ENCODE measurements at places on chromosomes 4 and X.

DNA sequence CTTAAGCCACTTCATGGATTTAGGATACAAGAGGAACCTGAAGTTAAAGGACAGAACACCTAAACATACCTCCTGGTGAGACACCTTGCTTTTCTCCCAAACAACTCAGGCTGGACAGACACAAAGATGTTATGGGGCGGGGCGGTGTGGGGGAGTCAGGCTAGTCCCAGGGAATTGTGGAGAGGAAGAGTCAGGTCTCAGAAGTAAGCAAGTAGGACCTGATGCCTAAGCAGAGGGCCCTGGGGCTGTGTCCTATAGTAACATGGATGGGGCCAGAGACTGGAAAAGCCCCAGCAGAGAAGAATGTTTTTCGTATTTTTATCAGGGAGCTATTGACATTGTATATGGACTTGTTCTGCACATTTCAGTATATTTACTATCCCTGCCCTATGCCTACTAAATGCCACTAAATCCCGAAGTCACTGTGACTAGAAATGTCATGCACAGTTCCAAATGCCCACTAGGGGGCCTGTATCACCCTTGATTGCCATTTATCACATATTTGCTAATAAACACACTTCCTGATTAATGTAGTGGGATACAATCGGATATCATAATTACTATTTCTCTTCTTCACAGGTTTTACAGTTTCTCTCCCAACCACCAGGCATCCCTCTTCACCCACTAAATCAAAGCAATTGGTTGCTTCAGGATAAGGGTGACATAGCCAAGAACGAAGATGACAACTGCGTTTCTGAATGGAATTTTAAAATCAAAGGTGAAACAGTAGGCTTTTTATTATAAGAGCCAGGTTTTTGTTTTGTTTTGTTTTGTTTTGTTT, 23.8 kb upstream of the ARHGAP10 start:
- peak; percentile 74 for DNase-seq

GRCh38 chr4:135325264-135325663, 1123.7 kb upstream of the PABPC4L start:
- DNase-seq: no peak

GRCh38 chr4:42671431-42672194, 14.7 kb upstream of the ATP8A1 start:
- peak; percentile 61 for DNase-seq

DNA sequence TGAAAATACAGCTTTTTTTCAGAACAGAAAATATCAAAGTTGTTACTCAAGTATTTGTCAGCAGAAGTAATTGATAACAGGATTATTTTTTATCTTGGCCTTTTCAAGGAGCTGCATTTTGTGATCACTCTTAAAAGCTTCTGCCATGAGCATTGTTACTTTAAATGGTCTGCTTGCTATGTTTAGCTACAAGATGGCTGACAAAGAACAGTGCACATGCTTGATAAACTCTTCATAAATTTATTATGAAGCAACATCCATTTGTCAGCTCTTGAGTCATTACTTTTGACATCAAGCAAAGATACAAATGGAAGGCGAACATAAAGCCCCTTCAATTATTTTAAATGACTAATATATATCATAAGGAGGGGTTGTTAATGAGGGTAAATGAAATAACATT, 205.4 kb upstream of the RPS6KA3 start:
- DNase-seq: no peak

GRCh38 chr4:146787731-146788130, 149.0 kb downstream of the POU4F2 start:
- DNase-seq: no peak

DNA sequence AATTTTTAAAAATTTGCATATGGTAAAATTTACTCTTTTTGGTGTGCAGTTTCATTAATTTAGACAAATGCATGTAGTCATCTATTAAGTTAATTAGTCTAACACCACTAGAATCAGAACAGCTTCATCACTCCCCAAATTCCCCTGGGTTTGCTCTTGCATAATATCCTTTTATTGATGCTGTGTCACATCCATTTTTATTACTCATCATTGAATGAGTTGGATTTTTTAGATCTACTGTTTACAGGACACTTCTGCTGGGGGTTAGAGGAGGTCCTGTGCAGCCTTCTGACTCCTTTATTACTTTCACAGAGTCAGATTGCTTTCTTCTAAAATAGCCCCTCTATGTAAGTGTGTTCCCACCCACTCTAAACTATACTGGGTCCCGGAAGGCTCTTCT, 65.9 kb downstream of the MTHFD2L start:
- no peak for DNase-seq

DNA sequence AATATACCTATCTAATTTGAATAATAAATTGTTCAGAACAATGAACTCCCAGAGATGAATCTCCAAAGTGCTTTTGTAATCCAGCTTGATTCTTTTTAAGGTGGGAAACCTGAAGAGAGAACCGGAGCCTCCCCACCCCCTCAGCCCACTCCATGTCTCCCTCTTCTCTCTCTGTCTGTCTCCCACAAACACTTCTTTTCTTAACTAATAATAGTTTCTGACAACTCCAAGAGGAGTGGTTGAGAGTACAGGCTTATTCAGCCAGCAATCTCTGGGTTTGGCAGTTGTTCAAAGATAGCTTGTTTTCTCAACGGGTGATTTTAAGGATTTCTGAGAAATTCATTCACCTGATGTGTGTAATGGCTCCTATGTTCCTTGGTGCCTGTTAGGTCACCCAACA, 23.4 kb downstream of the PPP4R3C start:
- no peak for DNase-seq

GRCh38 chr4:44368413-44369167, 80.0 kb downstream of the KCTD8 start:
- no peak for DNase-seq

GRCh38 chrX:15856222-15856587, 1.6 kb upstream of the AP1S2 start:
- no peak for DNase-seq

DNA sequence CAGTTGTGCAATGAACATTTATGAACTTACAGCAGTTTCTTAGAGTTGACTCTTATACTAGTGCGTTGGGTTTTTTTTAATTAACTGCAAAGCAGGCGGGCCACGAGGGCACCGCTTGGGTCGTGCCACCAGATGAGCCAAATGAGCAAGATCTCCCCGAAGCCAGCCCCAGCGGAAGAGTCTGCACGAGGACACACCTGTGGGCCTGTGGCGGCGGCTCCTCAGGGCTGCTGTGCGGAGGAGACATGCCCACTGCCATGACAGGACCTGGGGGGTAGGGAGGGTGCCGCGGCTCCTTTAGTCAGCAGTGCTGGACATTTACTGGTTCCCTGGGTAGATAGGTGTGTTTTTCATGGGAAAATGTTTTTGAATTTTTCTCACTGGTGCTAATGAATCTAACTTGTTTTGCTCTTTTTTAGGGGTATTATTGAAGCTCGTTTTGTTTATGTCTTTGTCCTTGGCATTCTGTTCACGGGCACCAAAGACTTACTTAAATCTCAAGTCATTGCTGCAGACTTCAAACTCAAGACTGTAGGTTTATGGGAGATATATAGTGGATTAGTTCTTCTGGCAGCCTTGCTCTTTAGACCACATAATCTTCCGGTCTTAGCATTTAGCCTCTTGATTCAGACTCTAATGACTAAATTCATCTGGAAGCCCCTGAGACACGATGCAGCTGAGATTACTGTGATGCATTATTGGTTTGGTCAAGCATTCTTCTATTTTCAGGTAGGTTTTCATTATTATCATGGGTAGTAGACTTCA, 31.2 kb downstream of the PIGG start:
- DNase-seq: no peak

- no peak for DNase-seq
Measured at GRCh38 chr4:100842856-100843255, 325.0 kb upstream of the EMCN start.

DNA sequence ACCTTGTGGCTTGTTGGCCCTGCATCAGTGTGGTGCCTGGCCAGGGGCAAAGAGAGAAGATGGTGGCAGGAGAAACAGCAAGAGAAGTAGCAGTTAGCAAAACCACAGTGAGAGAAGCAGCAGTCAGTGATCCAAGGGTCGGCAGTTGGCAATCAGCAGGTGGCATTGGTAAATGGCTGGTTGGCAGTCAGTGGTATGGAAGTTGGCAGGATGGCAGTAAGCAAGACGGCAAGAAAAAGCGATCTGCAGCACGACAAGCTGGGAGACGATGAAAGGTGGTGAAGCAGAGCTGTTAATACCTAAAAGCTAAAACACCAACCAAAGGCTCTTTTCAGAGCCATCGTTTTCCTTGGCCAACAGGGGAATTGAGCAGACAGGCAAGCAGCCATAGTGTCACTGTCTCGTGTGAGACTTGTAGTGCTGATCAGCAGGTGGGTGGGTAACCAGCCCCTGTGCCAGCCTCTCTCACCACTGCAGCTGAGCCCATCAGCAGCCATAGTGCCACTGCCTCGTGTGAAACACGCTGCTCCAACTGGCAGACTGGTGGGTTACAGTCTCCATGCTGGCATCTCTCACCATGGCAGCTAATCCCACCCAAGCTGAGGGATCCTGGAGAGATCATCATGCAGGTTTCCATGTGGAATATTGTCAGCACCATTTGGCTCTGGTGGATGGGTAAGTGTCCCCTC, 2078.4 kb downstream of the PCDH7 start:
- no peak for DNase-seq

DNA sequence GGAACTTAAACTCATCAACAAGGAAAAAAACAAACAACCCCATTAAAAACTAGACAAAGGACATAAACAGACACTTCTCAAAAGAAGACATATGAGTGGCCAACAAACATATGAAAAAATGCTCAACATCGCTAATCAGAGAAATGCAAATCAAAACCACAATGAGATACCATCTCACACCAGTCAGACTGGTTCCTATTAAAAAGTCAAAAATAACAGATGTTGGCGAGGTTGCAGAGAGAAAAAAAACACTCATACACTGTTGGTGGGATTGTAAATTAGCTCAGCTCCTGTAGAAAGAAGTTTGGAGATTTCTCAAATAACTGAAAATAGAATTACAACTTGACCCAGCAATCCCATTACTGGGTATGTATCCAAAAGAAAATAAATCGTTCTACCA, 28.7 kb downstream of the APLN start:
- DNase-seq: no peak

GRCh38 chrX:9665113-9665512, 100.5 kb downstream of the GPR143 start:
- no peak for DNase-seq

- DNase-seq: no peak
Measured at GRCh38 chrX:26925088-26925487, 538.1 kb downstream of the PPP4R3C start.

GRCh38 chrX:30309139-30309571, at the start of gene NR0B1:
Gene NR0B1 (minus strand): TSS chrX:30309390. CDS start chrX:30309363, 27 bp downstream.
- no peak for DNase-seq

- DNase-seq: no peak
Measured at GRCh38 chr4:15945516-15945915, 7.0 kb upstream of the FGFBP1 start.

DNA sequence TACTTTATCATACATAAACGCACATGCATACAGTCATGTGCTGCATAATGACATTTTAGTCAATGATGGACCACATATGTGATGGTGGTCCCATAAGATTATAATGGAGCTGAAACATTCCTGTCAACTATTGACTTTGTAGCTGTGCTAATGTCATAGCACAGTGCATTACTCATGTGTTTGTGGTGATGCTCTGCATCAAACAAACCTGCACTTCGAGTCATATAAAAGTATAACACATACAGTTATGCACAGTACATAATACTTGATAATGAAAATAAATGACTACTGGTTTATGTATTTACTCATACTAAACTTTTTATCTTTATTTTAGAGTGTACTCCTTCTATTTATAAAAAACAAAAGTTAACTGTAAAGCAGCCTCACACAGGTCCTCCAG, 60.5 kb upstream of the MCUB start:
- DNase-seq: no peak

DNA sequence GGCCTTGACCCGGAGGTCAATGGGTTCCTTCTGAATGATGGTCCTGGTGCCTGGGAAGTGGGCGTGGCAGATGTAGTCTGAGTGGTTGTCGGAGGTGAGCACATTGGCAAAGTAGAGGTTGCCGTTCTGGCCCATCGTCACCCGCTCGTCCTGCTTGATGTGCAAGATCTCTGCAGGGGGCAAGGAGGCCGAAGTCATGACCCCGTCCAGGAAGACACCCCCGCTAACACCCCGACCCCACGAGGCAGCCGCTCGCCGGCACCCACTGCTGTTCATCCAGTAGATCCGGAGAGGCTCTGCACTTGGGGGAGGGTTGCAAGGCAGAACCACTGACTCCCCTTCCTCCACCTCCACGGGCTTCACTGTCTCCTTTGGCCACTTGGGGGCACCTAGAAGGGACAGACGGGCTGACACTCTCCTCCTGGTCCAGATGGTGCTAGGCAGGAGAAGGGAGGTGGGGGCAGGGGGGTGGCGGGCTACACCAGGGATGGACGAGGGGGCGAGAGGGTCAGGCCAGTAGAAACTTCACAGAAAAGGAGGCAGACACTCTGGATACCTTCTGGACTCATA, 15.1 kb downstream of the L1CAM start:
- DNase-seq: no peak

- DNase-seq: no peak
Measured at GRCh38 chrX:21132686-21133393, 241.4 kb upstream of the CNKSR2 start.

GRCh38 chrX:103811858-103812257, 20.2 kb downstream of the RAB9B start:
- no peak for DNase-seq

DNA sequence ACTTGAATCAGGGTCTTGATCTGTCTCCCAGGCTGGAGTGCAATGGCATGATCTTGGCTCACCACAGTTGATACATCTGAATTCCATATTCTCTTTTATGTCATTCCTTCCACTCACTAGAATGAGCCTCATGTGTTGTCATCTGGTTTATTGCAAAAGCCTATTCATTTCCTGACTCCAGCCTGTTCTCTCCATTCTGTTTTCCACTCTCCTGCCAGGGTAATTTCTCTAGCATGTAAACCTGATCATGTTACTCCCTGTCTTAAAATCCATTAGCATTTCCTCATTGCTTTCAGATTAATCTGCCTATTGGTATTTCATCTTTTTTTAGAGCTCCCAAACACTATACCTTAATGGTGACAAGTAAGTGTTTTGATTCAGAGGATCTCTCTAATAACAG, 4.3 kb upstream of the DDX60L start:
- no peak for DNase-seq

DNA sequence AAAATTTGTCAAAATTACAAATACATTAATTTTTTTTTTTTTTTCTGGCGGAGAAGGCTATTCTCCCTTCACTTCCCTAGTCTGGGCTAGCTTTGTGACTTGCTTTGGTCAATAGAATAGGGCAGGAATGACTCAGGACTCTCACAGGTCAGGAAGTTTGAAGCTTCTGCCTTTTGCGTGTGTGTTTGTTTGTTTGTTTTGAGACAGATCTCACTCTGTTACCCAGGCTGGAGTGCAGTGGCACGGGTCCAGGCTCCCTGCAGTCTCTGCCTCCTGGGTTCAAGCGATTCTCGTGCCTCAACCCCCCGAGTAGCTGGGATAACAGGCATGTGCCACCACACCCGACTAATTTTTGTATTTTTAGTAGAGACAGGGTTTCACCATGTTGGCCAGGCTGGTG, 55.9 kb upstream of the USP9X start:
- no peak for DNase-seq

- no peak for DNase-seq
Measured at GRCh38 chr4:88859191-88859812, 161.7 kb upstream of the NAP1L5 start.
